Stimulated activated memory B cell treated with anti-CD40 and anti-IgM and Interleukin-4, amounts not matched to agents 10 μg/mL and 1 μg/mL and 100 μg/mL, for 72 hours (primary cell): ENCODE measurements at places on chromosomes 2 and 18.

GRCh38 chr18:35713545-35713944, 132.0 kb downstream of the GALNT1 start:
- no peak overlapping the region for H3K4me3 ChIP-seq
- no peaks in the 10 kb centered on the region for H3K4me1 ChIP-seq
- no peaks in the 10 kb centered on the region for H3K27me3 ChIP-seq
- H3K36me3 ChIP-seq, result peaks cover 44% of the 10 kb centered on the region
- ATAC-seq, result no peak

GRCh38 chr18:54774981-54775665, 53.2 kb upstream of the RAB27B start:
- no peaks in the 10 kb centered on the region for H3K27me3 ChIP-seq
- H3K36me3 ChIP-seq, result no peaks in the 10 kb centered on the region
- ATAC-seq, result no peak
- no peaks in the 10 kb centered on the region for H3K4me1 ChIP-seq
- H3K27ac ChIP-seq, result no peak overlapping the region

DNA sequence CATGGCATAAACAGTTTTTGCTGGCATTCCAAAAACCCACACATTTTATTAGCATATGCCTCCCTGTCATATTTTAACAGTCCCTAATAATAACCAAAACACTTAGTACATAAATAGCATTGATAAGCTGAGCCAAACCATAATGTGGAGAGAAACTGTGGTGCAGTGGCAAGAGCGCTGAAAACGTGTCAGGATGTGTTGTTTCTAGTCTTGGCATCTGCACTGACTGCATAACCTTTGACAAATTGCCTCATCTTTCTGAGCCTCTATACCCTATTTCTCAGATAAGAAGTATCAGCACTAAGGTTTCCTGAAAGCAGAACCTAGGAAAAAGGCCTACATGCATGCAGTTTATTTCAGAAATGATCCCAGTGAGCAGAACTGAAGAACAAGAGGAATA, 41.4 kb downstream of the RAD51AP2 start:
- no peak for ATAC-seq
- H3K27ac ChIP-seq, result no peak overlapping the region
- peaks cover 9% of the 10 kb centered on the region for H3K27me3 ChIP-seq
- H3K4me1 ChIP-seq, result no peaks in the 10 kb centered on the region

DNA sequence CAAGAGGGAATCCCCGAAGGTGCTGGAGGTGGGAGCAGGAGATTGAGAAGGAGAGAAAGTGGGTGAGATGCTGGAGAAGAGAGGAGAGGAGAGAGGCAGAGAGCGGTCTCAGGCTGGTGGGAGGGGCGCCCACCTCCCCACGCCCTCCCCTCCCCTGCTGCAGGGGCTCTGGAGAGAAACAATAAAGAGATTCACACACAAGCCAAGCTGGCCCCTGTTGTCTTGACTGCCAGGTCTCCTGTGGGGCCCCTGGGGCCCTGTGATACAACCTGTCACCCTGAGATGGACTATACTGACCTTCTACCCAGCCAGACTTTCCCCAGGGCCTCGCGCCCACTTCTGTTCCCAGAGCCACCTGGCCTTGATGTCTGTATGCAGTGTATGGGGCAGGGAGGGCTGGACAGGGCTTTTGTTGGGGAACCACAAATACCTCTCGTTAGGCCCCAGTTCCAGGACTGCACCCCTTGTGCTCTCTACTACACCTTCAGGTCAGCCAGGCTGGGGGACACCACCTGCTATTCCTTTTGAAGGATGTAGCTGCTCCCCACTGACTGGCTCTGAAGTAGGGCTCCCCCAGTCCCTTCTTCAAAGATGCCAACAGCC, 8.0 kb upstream of the SPEG start:
- H3K4me1 ChIP-seq, result no peaks in the 10 kb centered on the region
- peaks cover 67% of the 10 kb centered on the region for H3K27me3 ChIP-seq
- no peak for ATAC-seq

DNA sequence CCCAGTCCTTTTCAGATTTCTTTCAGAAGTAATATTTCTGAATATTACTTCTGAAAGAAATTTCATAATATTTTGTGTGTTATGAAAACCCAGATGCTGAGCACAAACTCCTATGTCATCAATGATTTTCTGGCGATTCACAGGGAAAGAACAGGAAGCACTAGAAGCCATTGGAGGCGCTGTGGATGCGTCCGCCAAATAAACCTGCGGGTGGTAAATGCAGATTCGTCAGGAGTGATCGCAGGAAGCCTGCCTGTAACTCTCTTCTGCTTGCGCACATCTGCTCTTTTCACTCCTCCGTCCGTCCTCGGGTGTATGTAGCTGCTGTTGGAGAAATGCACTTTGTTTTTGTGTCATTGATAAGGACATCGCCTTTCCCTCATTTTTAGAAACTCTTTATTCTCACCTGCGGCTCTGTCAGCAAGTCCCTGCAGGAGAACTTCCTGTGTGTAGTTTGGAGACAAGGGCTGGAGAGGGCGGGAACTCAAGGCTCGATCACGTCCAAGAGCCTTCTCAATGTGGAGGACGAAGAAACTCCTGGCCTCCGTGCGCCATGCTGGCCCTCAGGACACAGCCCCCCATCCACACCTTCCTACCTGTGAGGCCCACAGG, 483.8 kb downstream of the GALR1 start:
- no peak overlapping the region for H3K4me3 ChIP-seq
- H3K27me3 ChIP-seq, result peaks cover 8% of the 10 kb centered on the region
- ATAC-seq, result no peak
- no peaks in the 10 kb centered on the region for H3K4me1 ChIP-seq
- no peaks in the 10 kb centered on the region for H3K36me3 ChIP-seq
- H3K27ac ChIP-seq, result no peak overlapping the region
